NCI-H2029 treated with DMSO at 0.1 percent for 48 hours (cell line): ENCODE measurements at places on chromosomes 12 and 14.

- no peak for DNase-seq
Measured at GRCh38 chr14:29242755-29243754, 476.5 kb downstream of the FOXG1 start.

GRCh38 chr12:2900642-2901041 lies 10.0 kb downstream of the TULP3 start:
- DNase-seq = no peak

DNA sequence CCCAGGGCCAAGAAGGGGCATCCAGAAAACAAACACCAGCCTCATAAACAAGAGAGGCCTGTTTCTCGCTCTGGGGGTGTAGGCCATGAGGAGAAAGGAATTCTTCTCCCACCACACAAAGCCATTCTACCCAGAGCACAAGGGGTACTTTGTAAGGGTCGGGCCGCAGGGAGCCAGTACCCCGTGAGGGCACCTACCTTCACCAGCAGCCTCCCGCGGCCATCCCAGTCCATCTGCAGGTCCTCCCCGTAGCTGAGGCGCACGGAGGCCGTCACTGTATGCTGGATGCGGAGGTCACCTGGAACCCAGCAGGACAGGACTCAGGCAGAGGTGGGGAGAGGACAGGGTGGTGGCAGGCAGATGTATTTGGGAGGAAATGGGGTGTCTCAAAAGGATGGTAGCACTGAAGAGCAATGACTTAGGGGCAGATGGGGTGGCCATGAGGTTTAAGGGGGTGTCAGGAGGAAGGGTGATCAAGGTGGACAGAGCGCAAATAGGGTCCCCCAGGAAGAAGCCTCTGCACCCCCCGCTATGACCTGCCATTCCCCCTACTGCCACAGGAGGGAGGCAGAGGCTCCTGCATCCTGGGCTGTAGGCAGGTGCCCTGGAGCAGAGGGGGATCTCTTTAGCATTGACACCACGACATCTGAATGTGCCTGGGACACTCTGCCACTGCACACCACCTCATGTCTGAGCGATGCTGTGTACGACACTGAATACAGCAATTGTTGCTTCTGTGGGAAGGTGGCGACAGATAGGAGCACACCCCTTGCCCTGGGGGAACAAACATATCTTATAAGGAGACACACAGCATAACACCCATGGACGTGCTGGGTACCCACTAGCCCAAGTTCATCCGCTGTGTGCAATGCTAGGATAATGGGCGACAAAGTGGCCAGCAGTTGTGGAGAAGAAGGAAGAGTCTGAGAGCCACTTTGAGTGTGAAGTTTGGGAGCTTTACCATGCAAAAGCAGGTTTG lies 61.4 kb downstream of the VWF start:
- peak; percentile 18 for DNase-seq

- DNase-seq = peak; percentile 70
Measured at GRCh38 chr12:12376646-12377448, 20.0 kb downstream of the BORCS5 start.

GRCh38 chr14:77791225-77791600 lies 8.7 kb upstream of the ADCK1 start:
- DNase-seq = no peak

- DNase-seq = no peak
Measured at GRCh38 chr14:72254937-72255472, 322.8 kb downstream of the RGS6 start.

DNA sequence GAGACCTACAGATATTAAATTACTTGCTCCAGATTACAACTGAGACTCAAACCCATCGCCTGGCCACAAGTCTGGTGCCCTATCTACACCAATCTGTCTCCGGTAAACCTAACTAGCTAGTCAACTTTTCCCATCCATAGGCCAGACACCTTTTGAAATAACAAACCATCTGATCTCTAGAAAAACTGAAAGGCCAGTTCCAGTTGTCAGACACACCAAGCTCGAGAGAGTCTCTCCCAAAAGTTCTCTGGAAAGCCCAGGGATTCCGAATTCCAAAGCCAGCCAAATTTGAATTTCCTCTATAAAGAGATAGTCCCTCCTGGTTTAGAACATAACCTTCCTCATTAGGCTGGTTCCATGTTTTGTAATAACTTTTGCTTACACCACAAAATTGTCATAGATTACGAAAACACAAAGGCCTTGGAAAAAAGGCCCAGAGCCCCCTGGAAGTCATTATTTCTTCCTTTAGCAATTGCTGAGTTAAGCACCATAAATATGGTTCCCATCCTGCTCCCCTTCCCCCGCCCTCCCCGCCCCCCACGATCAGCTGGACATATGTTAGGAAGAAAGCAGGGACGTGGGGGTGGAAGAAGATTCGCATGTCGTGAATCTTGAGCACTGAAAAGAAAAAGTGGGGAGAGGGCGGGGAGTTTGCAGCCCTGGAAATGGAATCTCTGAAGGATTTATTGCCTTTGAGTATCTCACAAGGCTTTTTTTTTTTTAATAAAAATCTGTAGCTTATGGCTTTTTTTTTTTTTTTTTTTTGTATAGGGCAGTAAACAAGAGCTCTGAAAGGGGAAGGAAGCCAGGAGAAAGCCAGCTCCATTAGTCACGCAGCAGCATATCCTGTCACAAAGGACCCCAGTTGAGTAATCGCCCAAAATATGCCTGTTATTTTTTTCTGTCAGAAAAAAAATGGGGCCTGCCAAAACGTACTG lies 110.4 kb downstream of the ZFP36L1 start:
- no peak for DNase-seq

DNA sequence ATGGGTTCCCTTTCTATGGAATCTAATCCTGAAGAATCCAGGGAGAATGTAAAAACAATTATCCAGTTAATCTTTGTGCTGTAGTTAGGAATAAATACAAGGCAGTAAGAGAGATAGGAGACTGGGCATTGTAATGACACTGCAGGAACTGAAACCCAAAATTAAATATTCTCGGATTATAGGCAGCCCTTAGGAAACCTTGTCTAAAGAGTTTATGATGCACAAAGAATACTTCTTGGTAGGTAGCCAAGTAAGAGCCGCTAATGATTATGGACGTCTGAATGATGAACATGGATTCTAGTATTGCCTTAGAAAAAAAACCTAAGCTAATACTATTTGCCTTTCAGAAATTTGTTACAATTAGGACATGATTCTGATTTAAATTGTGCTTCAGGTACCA lies 165.4 kb upstream of the LRIG3 start:
- DNase-seq = no peak
